ENCODE measurements at places on chromosomes 1 and 21. TPM values are rescaled to one million over a fixed set of nuclear protein-coding genes. Genes with fewer than 3 reads are reported as not detected.

DNA sequence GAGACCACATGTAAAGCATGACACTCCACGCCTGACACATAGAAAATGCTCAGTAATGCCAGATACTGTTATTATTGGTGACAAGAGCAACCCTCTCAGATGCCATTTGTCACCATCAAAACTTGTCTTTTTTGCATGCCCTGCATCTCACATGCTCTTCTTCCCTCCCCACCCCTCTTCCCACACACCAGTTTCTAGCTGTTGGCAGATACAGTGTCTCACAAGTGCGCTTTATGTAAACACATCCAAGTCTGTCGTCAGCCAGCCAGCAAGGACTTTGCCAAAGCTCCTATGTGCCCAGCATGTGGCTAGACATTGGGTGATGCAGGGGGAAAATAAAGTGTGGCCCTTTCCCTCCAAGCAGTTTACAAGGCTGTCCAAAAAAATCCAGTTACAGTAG, 44.9 kb upstream of the EPHA8 start:
- H3K4me1 ChIP-seq, result no peaks in the 10 kb centered on the region
- H3K4me3 ChIP-seq, result no peak overlapping the region
- DNase-seq, result no peak
- H3K27ac ChIP-seq, result no peak overlapping the region
- H3K27me3 ChIP-seq, result no peaks in the 10 kb centered on the region
- H3K36me3 ChIP-seq, result peaks cover 100% of the 10 kb centered on the region

DNA sequence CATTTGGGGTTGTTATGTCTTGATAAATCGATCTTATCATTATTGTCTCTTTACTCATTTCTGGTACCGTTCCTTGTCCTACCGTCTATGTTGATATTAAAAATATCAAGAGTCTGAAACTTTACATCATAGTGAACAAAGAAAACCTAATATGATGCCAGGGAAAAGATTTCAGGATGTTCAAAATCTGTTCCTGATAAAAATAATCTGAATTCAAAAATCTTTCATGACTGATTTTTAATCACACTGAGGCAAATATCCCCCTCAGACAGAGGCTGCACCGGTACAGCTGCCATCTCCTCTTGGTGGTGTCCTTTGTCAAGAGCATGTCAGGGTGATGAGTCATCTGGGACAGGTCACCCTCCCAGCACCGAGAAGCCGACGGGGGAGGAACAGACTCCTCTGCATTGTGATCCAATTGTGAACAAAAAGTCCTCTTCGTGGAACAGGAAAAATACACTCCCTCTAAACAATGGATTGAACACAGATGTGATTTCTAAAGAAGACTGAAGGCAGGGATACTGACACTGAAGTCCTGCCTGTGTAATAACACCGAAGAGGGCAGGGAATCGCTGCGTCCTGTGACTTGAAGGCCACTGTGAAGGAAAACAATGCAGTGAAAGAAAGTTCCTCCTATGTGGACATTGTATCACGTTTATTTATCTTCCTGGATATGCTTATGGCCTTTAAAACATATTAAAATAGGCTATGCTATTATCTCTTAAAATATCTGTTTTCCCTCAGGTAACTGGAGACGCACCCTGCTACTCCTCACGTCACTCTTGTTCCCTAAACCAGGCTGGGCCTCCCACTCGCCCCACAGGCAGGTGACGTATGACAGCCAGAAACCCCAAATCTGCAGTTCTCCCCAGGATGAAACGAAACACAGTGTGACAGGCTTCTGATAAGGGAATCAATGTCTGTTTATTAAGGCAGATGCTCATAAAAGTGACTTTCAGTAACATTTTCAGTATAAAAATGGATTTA, 4.3 kb upstream of the SPATC1L start:
- DNase-seq, result no peak
- H3K4me3 ChIP-seq, result no peak overlapping the region
- H3K36me3 ChIP-seq, result no peaks in the 10 kb centered on the region
- H3K4me1 ChIP-seq, result peaks cover 29% of the 10 kb centered on the region

DNA sequence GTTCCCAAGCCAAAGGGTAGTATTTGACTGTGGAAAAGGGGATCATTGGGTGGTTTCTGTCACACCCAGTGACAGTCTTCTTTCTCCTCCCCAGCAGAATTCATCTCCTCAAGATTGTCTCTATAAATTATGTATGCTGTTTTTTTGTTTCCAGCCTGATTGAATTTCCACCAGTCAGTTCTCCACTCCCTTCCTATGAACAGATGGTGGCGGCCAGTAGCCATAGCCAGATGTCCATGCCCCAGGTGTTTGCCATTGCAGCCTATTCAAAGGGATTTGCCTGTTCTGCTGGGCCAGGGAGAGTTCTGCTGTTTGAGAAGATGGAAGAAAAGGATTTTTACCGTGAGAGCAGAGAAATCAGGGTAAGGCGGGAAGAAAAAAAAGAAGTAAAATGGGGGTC, 12.9 kb downstream of the CFAP57 start:
- DNase-seq, result no peak
- H3K4me1 ChIP-seq, result no peaks in the 10 kb centered on the region
- no peak overlapping the region for H3K4me3 ChIP-seq

DNA sequence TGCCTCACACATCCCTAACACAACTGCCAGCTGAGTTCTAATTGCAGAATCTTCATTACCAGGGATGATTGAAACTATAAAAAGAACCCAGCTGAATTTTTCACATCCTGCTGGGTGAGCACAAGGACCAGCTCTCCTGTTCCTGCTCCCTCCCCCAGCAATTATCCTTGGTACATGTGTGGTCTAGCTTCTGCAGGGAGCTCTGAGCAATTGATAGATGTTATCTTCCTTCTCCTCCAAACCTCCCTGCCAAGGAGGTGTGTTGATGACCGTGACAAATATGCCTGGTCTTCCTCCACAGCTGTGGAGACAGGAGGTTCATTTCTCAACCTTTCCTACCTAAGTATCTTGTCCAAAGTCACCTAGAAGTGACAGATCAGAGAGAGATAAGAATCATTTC, 65.3 kb upstream of the MAN1A2 start:
- H3K36me3 ChIP-seq, result no peaks in the 10 kb centered on the region
- DNase-seq, result no peak
- no peaks in the 10 kb centered on the region for H3K27me3 ChIP-seq
- no peaks in the 10 kb centered on the region for H3K4me1 ChIP-seq

DNA sequence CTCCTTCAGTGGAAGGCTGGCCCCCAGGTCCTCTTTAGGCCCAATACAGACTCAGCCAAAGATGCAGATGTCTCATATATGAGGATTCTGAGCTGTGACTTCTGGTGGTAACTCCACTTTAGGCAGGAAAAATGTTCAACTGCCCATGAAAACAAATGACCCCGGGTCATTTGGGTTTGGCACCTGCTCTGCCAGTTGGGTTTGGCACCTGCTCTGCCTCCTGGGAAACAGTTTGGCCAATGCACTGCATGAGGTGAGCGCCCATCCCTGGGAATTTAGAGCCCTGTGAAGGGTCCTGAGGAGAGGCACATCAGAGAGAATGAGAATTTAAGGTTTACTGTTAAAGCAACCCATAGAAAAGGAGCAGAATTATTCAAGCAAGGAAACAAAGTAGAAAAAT, 45.3 kb downstream of the B3GALT5 start:
- no peak for DNase-seq
- H3K27me3 ChIP-seq, result peaks cover 15% of the 10 kb centered on the region
- no peaks in the 10 kb centered on the region for H3K36me3 ChIP-seq
- H3K4me1 ChIP-seq, result no peaks in the 10 kb centered on the region
- H3K4me3 ChIP-seq, result no peak overlapping the region

DNA sequence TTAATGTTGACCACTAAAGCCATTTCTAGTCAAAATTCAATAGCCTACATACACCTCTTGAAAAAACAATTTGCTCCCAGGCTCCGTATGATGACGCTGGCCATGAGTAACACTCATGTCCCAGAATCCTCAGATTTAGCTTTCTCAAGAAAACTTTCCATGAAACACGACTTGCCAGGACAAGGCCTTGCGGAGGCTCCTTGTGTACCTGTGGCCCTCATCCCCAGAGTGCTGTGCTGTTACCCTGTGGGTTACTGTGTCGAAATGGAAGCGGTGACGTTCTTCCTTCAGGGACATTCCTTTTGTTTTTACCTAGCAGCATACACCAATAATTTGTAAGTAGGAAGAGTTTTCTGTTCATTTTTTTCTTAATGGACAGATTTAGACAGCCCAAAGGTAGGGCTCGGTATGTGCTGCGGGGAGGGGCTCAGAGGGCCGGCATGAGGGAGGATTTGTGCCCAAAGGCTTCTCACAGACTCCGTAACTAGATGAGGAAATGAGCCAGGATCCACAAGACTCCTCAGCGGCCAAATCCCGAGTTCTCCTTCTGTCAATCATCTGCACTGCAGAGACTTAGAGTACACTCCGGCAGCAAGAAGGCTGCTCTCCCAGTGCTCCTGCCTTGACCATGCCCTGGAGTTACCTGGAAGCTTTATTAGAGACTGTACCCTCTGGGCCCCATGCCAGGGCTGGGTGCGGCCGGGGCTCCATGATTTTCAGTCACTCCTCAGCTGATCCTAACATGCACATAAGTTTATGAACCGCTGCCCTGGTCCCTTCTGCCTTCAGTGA, 17.8 kb downstream of the GNG12 start:
- H3K27ac ChIP-seq, result no peak overlapping the region
- H3K4me3 ChIP-seq, result no peak overlapping the region
- no peaks in the 10 kb centered on the region for H3K27me3 ChIP-seq
- no peak for DNase-seq

GRCh38 chr1:22096036-22096435, 43.5 kb downstream of the CDC42 start:
- H3K36me3 ChIP-seq, result no peaks in the 10 kb centered on the region
- H3K27me3 ChIP-seq, result no peaks in the 10 kb centered on the region
- H3K4me3 ChIP-seq, result no peak overlapping the region
- H3K4me1 ChIP-seq, result no peaks in the 10 kb centered on the region
- no peak for DNase-seq
- no peak overlapping the region for H3K27ac ChIP-seq

GRCh38 chr1:5910276-5910620, 82.0 kb downstream of the NPHP4 start:
- H3K27me3 ChIP-seq, result no peaks in the 10 kb centered on the region
- H3K27ac ChIP-seq, result no peak overlapping the region
- no peak for DNase-seq
- peaks cover 42% of the 10 kb centered on the region for H3K36me3 ChIP-seq
- H3K4me3 ChIP-seq, result no peak overlapping the region
- no peaks in the 10 kb centered on the region for H3K4me1 ChIP-seq

GRCh38 chr1:226424221-226425003, 16.5 kb upstream of the PARP1 start:
- no peak for DNase-seq
- no peaks in the 10 kb centered on the region for H3K27me3 ChIP-seq
- peaks cover 3% of the 10 kb centered on the region for H3K4me1 ChIP-seq

GRCh38 chr1:27634177-27634984, 604 bp downstream of the FGR start:
- no peaks in the 10 kb centered on the region for H3K4me1 ChIP-seq
- no peaks in the 10 kb centered on the region for H3K36me3 ChIP-seq
- H3K27me3 ChIP-seq, result no peaks in the 10 kb centered on the region

GRCh38 chr1:107538502-107538901, 397.7 kb downstream of the NTNG1 start:
- H3K36me3 ChIP-seq, result no peaks in the 10 kb centered on the region
- H3K4me1 ChIP-seq, result no peaks in the 10 kb centered on the region
- H3K27ac ChIP-seq, result no peak overlapping the region
- no peak overlapping the region for H3K4me3 ChIP-seq

GRCh38 chr1:95641386-95641785, 407.4 kb downstream of the RWDD3 start:
- no peaks in the 10 kb centered on the region for H3K4me1 ChIP-seq
- H3K27ac ChIP-seq, result no peak overlapping the region
- H3K36me3 ChIP-seq, result no peaks in the 10 kb centered on the region
- DNase-seq, result no peak
- no peak overlapping the region for H3K4me3 ChIP-seq

DNA sequence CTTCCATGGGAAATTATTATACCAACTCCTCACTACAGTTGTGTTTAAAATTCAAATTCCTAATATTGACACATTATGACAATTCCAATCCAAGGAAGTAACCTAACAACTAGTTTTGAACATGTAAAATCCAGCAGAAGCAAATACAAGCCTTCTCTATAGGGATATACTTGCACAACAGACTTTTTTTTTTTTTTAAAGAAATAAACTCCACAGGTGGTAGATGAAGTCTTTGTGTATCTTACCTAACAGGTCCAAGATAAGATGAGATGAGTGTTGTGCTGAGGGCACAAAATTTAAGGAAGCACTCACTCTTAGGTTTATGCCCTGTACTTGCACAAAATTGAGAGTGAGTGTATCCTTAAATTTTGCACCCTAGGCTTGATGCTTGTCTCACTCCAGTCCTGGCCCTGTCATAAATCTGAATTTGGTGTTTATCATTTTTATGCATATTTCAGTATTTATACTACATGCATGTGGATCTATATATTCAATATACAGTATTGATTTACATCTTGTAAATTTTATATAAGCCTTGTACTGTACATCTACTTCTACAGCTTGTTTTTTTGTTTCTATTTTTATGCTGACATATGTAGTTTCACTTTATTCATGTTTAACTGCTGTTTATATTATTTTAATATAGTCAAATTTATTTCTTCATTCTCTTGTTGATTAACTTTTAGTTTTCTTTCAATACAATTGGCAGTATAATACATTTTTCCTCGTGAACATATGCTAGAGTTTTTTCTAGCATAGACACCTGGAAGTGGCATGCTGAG, 60.6 kb upstream of the RGL1 start:
- H3K4me3 ChIP-seq, result no peak overlapping the region
- no peak overlapping the region for H3K27ac ChIP-seq
- DNase-seq, result no peak
- no peaks in the 10 kb centered on the region for H3K4me1 ChIP-seq
- H3K27me3 ChIP-seq, result no peaks in the 10 kb centered on the region

Gene VANGL1
- total RNA-seq, result 16.6 TPM

Gene CDCA8
- total RNA-seq, result 3.4 TPM

Gene DCST2
- total RNA-seq, result 1.3 TPM

Gene HAX1
- total RNA-seq, result 71.6 TPM

Gene TRIM17
- total RNA-seq, result 2.9 TPM

Gene TRIM67
- total RNA-seq, result not detected

Gene CAPN8
- total RNA-seq, result 77.9 TPM

Gene LAMC2
- total RNA-seq, result 104 TPM

Gene CALML6
- 1.0 TPM for total RNA-seq
